Thyroid gland (tissue), 4 donors: ENCODE measurements at places on chromosomes 7 and 10. TPM values are rescaled to one million over a fixed set of nuclear protein-coding genes. Genes with fewer than 3 reads are reported as not detected.

CCL24 gene
- not detected for total RNA-seq

TEX36 gene
- not detected for total RNA-seq

GRCh38 chr7:36100226-36100625 lies 52.8 kb upstream of the EEPD1 start:
- no peak overlapping the region for H3K27ac ChIP-seq
- no peak for DNase-seq
- no peak overlapping the region for H3K4me3 ChIP-seq
- H3K27me3 ChIP-seq, result no peaks in the 10 kb centered on the region

GRCh38 chr7:108385834-108386422 lies 70.3 kb downstream of the NRCAM start:
- peaks cover 7% of the 10 kb centered on the region for H3K4me1 ChIP-seq
- no peaks in the 10 kb centered on the region for H3K36me3 ChIP-seq
- no peak for DNase-seq
- no peak overlapping the region for H3K4me3 ChIP-seq
- no peak overlapping the region for H3K27ac ChIP-seq

GRCh38 chr7:121302214-121302745 lies 26.5 kb upstream of the WNT16 start:
- H3K4me1 ChIP-seq, result no peaks in the 10 kb centered on the region
- H3K27me3 ChIP-seq, result no peaks in the 10 kb centered on the region
- H3K4me3 ChIP-seq, result no peak overlapping the region
- DNase-seq, result no peak
- no peak overlapping the region for H3K27ac ChIP-seq
- no peaks in the 10 kb centered on the region for H3K36me3 ChIP-seq

DNA sequence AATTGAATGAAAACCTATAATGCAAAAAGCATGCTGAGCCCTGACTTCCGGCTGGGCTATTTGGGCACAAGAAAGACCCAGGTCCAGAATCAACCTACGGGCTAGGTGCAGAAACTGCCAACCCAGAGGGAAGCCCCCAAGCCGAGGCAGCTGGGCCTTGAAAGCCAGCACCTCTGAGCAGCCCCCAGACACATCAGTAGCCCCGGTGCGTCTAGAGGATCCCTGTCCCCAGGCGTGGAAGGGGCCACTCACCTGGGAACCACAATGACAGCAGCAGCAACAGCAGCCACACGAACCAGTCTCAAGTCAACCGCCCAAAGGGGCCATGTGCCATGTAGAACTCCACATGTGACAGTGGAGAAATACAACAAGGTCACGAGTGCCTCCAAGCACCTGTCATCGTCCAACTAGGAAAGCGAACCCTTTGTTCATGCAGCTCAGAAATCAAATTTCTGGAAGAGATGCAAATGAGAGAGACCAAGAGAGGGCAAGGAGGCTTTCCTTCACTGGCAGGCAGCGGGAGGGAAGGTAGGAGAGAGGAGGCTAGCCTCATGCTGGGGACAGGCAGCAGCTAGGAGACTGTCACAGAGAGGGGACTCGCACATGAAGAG lies 57.5 kb upstream of the CHST15 start:
- peaks cover 30% of the 10 kb centered on the region for H3K4me1 ChIP-seq
- DNase-seq, result no peak
- no peak overlapping the region for H3K27ac ChIP-seq
- no peaks in the 10 kb centered on the region for H3K36me3 ChIP-seq
- H3K27me3 ChIP-seq, result no peaks in the 10 kb centered on the region
